ENCODE measurements at places on chromosomes 2 and 18. TPM values are rescaled to one million over a fixed set of nuclear protein-coding genes. Genes with fewer than 3 reads are reported as not detected.

DNA sequence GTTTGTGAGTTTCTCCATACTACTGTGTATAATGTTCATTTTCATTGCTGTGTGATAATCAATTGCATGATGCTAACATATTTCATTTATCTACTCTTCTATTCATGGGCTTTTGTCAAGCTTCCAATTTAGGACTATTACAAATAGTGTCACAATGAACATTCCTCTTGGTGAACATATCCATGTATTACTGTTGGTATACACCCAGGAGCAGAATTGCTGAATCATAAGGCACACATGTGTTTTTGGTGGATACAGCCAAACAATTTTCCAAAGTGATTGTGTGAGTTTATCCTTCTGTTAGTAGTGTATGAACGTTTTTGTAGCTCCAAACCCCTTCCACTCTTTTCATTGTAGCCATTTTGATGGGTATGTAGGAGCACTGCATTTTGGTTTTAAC is 101.6 kb upstream of the COPS8 start:
- no peak for DNase-seq

DNA sequence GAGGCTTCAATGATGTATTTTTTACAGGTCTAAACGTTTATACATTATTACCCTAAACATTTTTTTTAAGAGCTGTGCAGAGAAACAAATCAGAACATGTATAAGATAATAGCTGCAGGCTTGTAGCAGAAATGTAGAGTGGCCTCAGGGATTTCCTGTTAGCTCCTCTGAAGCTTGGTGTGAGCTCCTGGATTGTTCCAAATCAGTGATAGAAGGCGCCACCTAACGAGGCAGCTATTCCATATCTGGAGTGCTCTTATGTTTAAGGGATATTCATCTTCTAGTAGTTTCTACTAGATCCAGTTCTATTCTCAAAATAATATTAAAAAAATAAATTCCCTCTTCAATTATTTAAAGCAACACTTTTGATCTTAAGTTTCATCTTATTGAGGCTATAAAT is 93.1 kb downstream of the LRP1B start:
- DNase-seq, result no peak

Gene FOXD4L1
- total RNA-seq, result not detected

DNA sequence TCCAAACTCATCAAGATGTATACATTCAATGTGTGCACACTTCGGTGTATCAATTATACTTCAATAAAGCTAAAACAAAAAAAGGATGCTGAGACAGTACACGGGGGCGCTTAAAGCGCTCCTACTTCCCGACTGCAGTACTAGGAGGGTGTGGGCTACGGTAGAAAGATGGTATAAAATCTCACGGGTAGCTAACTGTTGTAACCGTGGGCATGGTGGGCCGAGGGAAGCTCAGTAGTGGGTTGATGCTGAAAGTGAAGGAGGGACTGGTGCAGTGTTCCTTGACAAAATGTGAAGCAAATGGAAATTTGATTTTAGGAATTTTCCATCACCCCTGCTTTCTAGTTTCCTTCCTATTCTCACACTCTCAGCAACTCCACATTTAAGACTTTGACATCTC is 42.6 kb upstream of the DARS1 start:
- no peak for DNase-seq

GRCh38 chr18:37657493-37657892 is 91.9 kb upstream of the CELF4 start:
- no peak for DNase-seq

Measured in HT1080 (cell line).